CD4-positive, alpha-beta T cell treated with Interleukin-2 at 100 ng/mL for 4 hours (primary cell): ENCODE measurements at places on chromosomes 11 and 22.
A peak's percentile ranks its signal among the peaks of the same experiment; 100 is the strongest.

DNA sequence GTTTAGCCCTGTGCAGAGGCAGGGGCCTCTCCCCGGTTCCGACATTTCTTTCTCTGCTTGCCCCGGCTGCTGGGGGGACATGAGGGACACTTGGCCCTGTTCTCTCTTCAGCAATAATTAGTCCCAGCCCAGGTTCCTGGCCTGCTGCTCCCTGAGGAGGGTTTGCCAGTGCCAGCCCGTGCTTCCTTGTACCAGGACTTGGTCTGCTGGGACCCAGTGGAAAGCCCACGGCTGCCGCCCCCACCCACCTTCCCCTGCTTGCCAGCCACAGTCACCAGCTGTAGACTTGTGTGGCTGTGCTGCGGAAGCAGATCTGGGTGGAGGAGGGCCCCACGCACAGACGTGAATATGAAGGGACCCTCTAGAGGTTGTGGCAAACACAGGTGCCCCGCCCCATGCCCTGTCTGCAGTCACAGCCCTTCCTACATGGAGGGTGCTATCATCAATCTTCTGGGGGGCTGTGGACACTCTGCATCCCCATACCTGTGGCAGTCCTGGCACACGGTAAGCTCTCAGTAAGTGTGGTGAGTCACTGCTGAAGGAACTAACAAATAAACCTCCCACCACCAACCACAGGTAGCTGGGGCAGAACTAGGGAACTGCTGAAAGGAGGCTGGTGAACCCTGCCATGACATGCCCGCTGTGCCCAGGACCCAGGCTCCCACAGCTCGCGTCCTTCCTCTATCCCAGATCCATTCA is 949 bp downstream of the TP53AIP1 start:
- no peak for DNase-seq

GRCh38 chr11:130369141-130369691 is 54.5 kb upstream of the ZBTB44 start:
- DNase-seq = no peak

- DNase-seq = no peak
Measured at GRCh38 chr11:78557236-78557635, 17.4 kb downstream of the NARS2 start.

GRCh38 chr11:95256321-95256779 is 25.3 kb upstream of the SESN3 start:
- DNase-seq = peak; percentile 14

GRCh38 chr11:115047631-115048030 is 369.3 kb downstream of the NXPE2 start:
- no peak for DNase-seq

DNA sequence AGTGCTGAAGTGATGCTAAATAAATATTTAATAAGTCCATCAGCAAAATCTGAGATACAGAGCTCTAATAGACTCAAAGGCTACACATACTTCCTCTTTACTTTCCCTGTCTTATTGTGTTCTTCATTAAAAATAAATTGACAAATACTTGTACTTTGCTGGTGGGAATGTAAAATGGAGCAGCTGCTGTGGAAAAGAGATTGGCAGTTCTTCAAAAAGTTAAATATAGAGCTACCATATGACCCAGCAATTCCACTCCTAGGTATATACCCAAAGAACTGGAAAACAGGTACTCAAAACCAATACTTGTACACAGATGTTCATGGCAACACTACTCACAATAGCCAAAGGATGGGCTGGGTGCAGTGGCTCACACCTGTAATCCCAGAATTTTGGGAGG is 76.0 kb downstream of the RBFOX2 start:
- DNase-seq = no peak
